ENCODE measurements at places on chromosomes 13 and 19. TPM values are rescaled to one million over a fixed set of nuclear protein-coding genes. Genes with fewer than 3 reads are reported as not detected.
A peak's percentile ranks its signal among the peaks of the same experiment; 100 is the strongest.

The ZNF816 gene
- polyA plus RNA-seq, result 3.1 TPM

The DNAAF3 gene
- 173 TPM for polyA plus RNA-seq

The ZNF99 gene
- 0.46 TPM for polyA plus RNA-seq

The PODNL1 gene
- 5.8 TPM for polyA plus RNA-seq

The PBX4 gene
- 18.0 TPM for polyA plus RNA-seq

The ZNF573 gene
- 12.7 TPM for polyA plus RNA-seq

The TRPC4 gene
- polyA plus RNA-seq, result 0.12 TPM

The DAND5 gene
- 0.16 TPM for polyA plus RNA-seq

GRCh38 chr13:52899206-52899605 lies 50.8 kb upstream of the PCDH8 start:
- no peaks in the 10 kb centered on the region for H3K36me3 ChIP-seq
- no peak overlapping the region for H3K27ac ChIP-seq
- DNase-seq, result no peak
- H3K27me3 ChIP-seq, result no peaks in the 10 kb centered on the region
- no peak overlapping the region for H3K4me3 ChIP-seq

DNA sequence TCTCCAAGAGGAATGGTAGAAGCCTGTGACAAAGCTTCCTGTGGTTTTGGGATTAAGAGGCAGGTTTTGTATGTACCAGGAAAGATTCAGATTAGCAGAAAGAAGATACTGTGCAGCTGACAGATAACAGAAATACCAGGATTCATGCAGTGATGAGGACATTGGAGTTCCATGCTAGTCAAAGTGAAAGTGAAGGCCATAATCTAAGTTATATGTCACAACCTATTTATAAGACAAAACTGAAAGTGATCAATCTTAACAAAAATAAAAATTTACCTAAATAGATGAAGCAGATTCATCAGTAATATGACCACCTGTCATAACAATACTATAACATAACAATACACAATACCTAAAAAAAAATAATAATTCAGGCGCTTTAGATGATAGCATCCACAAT lies 1305.2 kb upstream of the PCDH9 start:
- DNase-seq, result no peak
- no peaks in the 10 kb centered on the region for H3K4me1 ChIP-seq
- no peak overlapping the region for H3K4me3 ChIP-seq
- no peaks in the 10 kb centered on the region for H3K27me3 ChIP-seq
- no peaks in the 10 kb centered on the region for H3K36me3 ChIP-seq

DNA sequence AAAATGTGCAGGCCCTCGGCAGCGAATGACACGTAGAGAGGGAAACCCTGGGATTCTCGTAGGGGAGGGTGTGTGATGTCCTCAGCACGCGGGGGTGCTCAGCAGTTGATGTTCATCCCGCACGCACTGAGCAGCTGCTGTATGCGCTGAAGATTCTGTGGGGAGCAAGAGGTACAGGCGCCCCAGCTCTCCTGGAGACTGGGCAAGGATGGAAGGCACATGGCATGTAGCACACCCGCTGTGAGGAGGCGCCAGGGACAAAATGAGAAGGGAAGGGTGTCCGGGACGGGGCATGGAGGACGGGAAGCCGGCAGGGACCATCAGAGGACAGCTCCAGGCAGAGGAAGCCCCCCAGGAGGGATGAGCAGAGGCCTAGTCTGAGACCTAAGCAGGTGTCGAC lies 15.4 kb downstream of the ATP11A start:
- H3K4me3 ChIP-seq, result no peak overlapping the region
- DNase-seq, result no peak
- H3K27me3 ChIP-seq, result no peaks in the 10 kb centered on the region
- no peaks in the 10 kb centered on the region for H3K36me3 ChIP-seq
- H3K4me1 ChIP-seq, result peaks cover 33% of the 10 kb centered on the region

DNA sequence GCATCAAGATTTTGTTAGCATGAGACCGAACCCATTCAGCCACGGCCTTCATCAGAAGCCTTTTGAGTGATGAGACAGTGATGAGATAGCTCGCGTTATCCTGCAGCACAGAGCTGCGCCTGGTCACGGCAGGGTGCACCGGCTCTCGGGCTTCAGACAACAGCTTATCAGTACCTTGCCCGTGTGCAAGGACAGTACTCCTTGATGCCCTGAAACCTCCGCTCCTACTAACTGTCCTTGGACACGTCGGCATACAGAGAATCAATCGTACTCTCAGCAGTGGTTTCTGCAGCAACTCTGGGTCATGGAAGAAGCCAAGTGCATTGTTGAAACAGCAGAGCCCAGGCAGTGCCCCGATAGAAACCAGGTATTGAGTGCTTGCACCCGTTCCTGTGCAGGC lies 40.7 kb downstream of the IRS2 start:
- H3K27ac ChIP-seq, result no peak overlapping the region
- DNase-seq, result no peak
- H3K4me1 ChIP-seq, result peaks cover 10% of the 10 kb centered on the region

GRCh38 chr13:81197966-81198365 lies 857.0 kb upstream of the SPRY2 start:
- no peak overlapping the region for H3K4me3 ChIP-seq
- H3K4me1 ChIP-seq, result no peaks in the 10 kb centered on the region
- H3K27me3 ChIP-seq, result no peaks in the 10 kb centered on the region
- no peak for DNase-seq
- H3K27ac ChIP-seq, result no peak overlapping the region

DNA sequence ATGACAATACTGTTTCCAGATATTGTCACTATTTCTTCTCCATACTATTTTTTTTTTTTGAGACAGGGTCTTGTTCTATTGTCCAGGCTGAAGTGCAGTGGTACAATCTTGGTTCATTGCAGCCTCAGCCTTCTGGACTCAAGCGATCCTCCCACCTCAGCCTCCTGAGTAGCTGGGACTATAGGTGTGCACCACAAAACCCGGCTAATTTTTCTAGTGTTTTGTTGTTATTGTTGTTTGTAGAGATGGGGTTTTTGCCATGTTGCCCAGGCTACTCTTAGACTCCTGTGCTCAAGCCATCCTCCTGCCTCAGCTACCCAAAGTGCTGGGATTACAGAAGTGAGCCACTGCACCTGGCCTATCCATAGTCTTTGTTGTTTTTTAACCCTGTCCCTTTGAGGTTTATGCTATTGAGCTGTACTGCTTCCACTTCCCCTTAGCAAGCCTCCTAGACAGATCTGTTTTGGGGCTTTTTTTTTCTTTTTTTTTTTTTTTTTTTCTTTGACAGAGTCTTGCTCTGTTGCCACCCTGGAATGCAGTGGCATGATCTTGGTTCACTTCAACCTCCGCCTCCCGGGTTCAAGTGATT lies 27.6 kb upstream of the MAP3K10 start:
- H3K4me1 ChIP-seq, result peaks cover 4% of the 10 kb centered on the region
- DNase-seq, result no peak
- no peaks in the 10 kb centered on the region for H3K36me3 ChIP-seq

DNA sequence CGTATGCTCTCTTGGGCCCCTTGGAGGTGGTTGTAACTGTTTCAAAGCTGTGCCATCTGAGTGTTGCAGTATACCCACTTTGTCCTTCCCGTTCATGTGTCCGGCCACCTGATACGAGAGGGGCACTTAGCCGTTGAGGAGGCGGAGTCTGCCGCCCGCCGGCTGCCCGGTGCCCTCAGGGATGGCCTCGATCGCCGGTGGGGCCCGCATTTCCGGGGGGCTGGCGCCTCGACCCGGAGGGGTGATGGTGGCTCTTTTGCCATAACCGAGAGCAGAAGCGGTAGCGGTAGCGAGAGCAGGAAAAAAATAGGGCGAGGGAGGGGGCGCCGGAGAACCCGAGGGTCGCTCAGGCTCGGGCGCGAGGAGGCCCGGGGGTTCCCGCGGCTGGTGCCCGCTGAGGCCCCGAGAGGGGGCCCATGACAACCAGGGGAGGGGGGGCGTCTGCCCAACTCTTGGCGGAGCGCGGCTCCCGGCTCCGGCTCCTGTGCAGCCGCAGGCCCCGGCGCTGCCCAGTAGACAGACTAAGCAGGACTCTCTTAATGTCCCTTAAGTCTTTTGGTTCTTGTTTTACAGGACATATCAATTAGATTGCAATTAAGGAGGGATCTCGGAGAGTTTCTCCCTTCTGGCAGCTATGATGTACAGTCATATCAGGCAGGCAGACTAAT lies 342.7 kb upstream of the SGCG start:
- no peak for DNase-seq
- H3K27me3 ChIP-seq, result no peaks in the 10 kb centered on the region
- H3K27ac ChIP-seq, result no peak overlapping the region
- H3K4me1 ChIP-seq, result no peaks in the 10 kb centered on the region

- H3K27ac ChIP-seq, result peak overlapping the region; percentile 39
- peaks cover 22% of the 10 kb centered on the region for H3K4me1 ChIP-seq
- peak; percentile 78 for DNase-seq
- H3K27me3 ChIP-seq, result no peaks in the 10 kb centered on the region
These were observed 9.5 kb downstream of the ACTMAP start for GRCh38 chr19:40740747-40741146.

GRCh38 chr13:101035119-101035620 lies 360.6 kb upstream of the TMTC4 start:
- DNase-seq, result no peak
- H3K27ac ChIP-seq, result no peak overlapping the region
- H3K4me3 ChIP-seq, result no peak overlapping the region
- no peaks in the 10 kb centered on the region for H3K4me1 ChIP-seq
- no peaks in the 10 kb centered on the region for H3K36me3 ChIP-seq

GRCh38 chr19:46861691-46862502 lies 1.1 kb downstream of the ARHGAP35 start:
- no peak for DNase-seq
- H3K4me3 ChIP-seq, result peak overlapping the region; percentile 94
- H3K27me3 ChIP-seq, result no peaks in the 10 kb centered on the region
- peak overlapping the region; percentile 99 for H3K27ac ChIP-seq
- H3K36me3 ChIP-seq, result no peaks in the 10 kb centered on the region

DNA sequence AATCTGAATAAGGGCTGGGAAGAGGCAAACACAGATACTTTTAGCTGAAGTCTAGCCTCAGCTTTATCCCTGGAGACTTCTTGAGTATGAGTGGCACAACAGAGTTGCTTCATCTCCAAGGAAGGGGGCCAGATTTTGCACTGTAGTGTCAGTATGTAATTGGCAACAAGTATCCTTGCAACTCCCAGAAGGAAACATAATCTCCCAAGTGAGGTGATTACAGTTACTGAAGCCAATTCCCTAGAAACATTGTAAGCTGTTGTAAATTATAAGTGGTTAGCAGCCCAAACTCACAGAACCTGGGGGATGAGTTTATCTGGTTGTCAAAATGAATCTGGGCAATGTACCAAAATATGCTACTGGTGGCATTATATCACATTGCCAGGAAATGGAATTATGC lies 2065.7 kb upstream of the PCDH20 start:
- peak; percentile 22 for DNase-seq
- no peaks in the 10 kb centered on the region for H3K36me3 ChIP-seq
- no peaks in the 10 kb centered on the region for H3K27me3 ChIP-seq
- H3K4me1 ChIP-seq, result no peaks in the 10 kb centered on the region
- H3K27ac ChIP-seq, result no peak overlapping the region

DNA sequence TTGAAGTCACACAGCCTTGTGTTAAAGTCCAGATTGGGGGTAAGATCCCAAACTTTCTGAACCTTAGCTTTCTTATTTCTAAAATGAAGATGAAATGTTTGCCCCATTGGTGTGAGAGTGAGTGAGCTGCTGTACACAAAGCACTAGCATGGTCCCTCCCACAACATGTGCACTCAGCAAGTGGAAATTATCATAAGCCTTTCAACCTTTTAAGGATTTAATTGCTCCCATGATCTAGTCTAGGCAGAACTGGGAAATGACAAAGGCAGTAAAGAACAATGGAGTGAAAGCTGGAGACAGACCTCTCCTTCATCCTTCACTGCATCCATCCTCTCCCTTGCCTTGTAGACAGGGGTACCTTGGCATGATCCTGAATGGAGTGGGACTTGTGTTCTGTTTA lies 76.0 kb upstream of the GPR12 start:
- H3K4me1 ChIP-seq, result no peaks in the 10 kb centered on the region
- H3K27me3 ChIP-seq, result no peaks in the 10 kb centered on the region
- no peak overlapping the region for H3K4me3 ChIP-seq

GRCh38 chr19:53882391-53883050 lies 524 bp downstream of the PRKCG start:
- no peaks in the 10 kb centered on the region for H3K36me3 ChIP-seq
- H3K27me3 ChIP-seq, result no peaks in the 10 kb centered on the region
- DNase-seq, result no peak
- peak overlapping the region; percentile 12 for H3K4me3 ChIP-seq
- H3K27ac ChIP-seq, result no peak overlapping the region

GRCh38 chr13:29210676-29211075 lies 384.8 kb downstream of the SLC7A1 start:
- H3K27ac ChIP-seq, result no peak overlapping the region
- H3K4me3 ChIP-seq, result no peak overlapping the region
- H3K4me1 ChIP-seq, result no peaks in the 10 kb centered on the region
- no peak for DNase-seq
- H3K36me3 ChIP-seq, result no peaks in the 10 kb centered on the region

DNA sequence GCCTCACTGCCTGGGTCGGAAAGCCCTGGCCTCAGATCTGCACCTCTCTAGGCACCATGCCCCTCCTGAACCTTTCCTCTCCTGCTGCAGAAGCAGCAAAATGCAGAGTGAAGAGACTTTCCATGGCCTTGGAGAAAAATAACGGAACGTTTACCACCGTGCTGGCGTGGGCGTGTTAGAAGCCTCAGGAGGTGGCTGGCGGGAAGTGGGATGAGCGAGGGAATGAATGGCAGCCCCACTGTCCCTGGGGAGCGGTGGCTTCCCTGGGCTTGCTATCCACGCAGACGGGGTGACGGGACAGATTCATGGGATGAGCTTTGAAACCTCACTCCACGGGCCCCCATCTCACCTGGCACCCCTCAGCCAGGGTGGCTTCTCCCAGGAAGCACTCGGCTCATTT lies 4.3 kb downstream of the TEX29 start:
- H3K27me3 ChIP-seq, result no peaks in the 10 kb centered on the region
- no peaks in the 10 kb centered on the region for H3K36me3 ChIP-seq
- DNase-seq, result no peak
- no peak overlapping the region for H3K4me3 ChIP-seq
- H3K27ac ChIP-seq, result no peak overlapping the region

- H3K4me1 ChIP-seq, result no peaks in the 10 kb centered on the region
- no peaks in the 10 kb centered on the region for H3K36me3 ChIP-seq
- no peak overlapping the region for H3K27ac ChIP-seq
- H3K4me3 ChIP-seq, result no peak overlapping the region
These were observed 177.4 kb upstream of the UBL3 start for GRCh38 chr13:30027569-30028455.

- H3K4me1 ChIP-seq, result peaks cover 3% of the 10 kb centered on the region
- H3K4me3 ChIP-seq, result peak within 1 kb of the TSS; percentile 59
- H3K27ac ChIP-seq, result peak within 1 kb of the TSS; percentile 78
- no peaks in the 10 kb centered on the region for H3K27me3 ChIP-seq
- DNase-seq, result peak; percentile 47
- H3K36me3 ChIP-seq, result no peaks in the 10 kb centered on the region
These were observed at the start of gene FLT1 for GRCh38 chr13:28494778-28495537. Gene FLT1, minus strand, starts transcription at chr13:28495128. Its CDS starts 285 bp downstream, at chr13:28494843.

- no peaks in the 10 kb centered on the region for H3K4me1 ChIP-seq
- H3K27me3 ChIP-seq, result no peaks in the 10 kb centered on the region
- DNase-seq, result no peak
- no peak overlapping the region for H3K4me3 ChIP-seq
- H3K27ac ChIP-seq, result no peak overlapping the region
- no peaks in the 10 kb centered on the region for H3K36me3 ChIP-seq
These were observed 165.5 kb downstream of the TBC1D4 start for GRCh38 chr13:75316427-75316826.

- H3K27me3 ChIP-seq, result no peaks in the 10 kb centered on the region
- peak; percentile 16 for DNase-seq
- peak overlapping the region; percentile 91 for H3K4me3 ChIP-seq
These were observed 525 bp upstream of the COG3 start for GRCh38 chr13:45464141-45464686.

All from testis (tissue), 5 donors.